ENCODE measurements at places on chromosomes 16 and 17.

GRCh38 chr16:27389272-27389961 lies 12.6 kb upstream of the IL21R start:
- no peak for DNase-seq

- no peak for DNase-seq
These were observed 30.3 kb upstream of the RPH3AL start for GRCh38 chr17:382644-383533.

GRCh38 chr17:4162775-4163466 lies 19.9 kb downstream of the CYB5D2 start:
- no peak for DNase-seq

GRCh38 chr16:1469693-1470201 lies 5.1 kb downstream of the CLCN7 start:
- no peak for DNase-seq

DNA sequence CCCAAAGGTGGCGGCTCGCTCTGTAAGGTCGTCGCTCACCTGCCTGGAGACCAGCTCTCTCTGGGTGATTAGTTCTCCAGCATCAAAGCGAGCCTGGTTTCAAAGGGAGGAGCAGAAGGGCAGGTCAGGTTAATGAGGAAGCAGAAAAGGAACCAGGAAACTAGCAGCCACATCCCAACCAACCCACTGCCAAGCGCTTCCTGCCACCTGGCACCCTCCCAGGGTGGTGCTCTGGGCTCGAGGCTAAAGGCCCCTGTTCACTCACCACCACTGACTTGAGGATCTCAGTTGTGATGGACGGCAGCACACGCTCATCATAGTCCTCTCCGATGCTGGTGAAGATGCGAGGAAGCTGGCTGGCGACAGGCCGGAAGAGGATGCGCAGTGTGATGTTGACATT lies 5.6 kb downstream of the PHB1 start:
- no peak for DNase-seq

All from epithelial cell of prostate (primary cell).